ENCODE measurements at places on chromosomes 3 and 15.

DNA sequence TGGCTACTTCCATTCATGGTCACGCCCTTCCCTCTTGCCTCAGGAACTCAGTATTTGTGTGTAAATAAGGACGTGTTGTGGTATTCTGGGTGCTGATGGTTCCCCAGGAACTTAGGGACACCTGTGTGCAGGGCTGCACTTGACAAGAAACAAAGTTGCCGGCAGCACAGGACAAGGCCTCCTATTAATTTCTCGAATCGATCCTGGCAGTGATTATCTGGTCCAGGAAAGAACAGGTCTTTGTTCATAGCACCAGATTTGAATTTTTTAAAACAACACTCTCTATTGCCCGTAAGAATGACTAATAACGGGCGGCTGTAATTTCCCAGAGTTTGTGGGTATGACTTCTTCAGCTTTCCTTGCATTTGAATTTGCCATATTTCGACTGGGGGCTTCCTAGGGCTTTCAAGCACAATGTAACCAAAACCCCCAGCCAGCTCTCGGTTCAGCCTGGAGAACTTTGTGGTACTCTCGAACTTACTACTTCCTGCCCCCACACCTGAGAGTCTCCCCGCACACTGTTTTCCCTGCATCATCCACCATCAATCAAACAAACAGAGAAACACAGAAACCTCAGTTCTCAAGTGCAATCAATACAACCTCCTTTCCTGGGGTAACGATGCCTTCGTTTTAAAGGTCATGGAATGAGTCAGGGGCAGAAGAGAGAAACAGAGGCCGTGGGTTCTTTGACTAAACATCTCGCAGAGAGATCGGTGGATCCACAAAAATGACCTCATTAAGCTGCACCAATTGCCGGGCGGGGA lies 241.7 kb upstream of the ICE2 start:
- DNase-seq, result peak; percentile 57

DNA sequence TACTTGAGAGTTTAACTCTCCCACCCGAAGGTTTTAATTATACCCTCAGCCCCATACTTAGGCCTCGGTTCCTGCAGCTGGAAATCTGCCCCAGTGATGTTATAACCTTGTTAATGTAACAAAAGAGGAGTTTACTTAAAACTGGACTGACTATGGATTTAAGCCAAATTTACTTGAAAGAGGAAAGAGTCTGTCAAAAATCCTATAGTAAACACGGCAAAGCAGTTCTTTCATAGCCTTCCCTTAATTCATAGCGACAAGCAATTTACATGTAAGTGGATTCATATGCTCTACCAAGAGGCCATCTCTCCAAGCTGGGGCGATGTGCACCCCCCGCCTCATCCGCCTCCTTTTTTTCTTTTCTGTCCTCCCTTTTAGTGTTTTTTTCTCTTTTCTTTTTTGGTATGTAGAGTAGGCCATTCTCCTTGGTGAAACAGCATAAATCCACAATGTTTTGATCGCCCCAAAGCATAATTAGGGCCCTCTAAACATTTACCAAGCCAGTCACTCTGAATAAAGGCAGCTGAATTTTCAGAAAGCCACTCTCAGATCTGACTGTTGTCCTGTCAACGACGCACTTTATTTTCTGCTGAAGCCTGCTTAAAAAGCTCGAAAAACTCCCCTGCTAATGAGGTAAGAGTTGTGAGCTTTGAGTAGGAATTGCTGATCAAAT lies 373.1 kb upstream of the WNT5A start:
- DNase-seq, result no peak

DNA sequence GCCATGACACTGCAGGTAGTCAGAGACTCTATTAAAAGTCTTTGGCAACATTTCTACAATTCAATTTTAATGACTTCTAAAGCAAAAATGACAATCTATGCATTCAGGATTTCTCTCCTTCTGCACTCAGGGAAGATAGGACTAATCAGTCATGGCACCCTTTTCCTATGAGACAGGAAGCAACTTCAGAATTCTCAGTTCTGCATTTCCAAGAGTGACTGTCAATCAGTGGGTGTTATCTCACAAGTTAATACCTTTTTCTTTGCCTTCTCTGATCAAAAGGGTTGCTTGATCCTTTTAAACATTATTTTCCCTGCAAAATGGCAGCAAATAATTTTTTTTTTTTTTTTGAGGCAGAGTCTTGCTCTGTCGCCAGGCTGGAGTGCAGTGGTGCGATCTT lies 7.8 kb upstream of the ICE2 start:
- DNase-seq, result no peak

GRCh38 chr3:64685331-64685799 lies 2.4 kb downstream of the ADAMTS9 start:
- DNase-seq, result no peak

DNA sequence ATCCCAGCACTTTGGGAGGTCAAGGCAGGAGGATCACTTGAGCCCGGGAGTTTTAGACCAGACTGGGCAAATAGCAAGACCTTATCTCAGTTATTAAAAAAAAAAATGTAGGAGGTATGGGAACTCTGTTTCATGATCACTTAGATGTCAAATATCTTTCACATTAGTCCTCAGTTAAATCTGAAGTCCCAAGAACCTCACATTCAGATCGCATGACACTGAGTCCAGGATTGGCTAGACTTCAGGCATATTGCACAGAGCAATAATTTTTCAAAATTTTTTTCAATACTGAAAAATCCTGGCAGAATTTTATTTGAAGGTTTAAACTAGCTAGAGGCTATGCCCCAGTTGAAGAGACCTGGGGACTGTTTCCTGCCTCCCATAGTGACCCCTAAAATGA lies 56.3 kb upstream of the ZNF148 start:
- no peak for DNase-seq
